ENCODE measurements at places on chromosomes 2 and 18.

DNA sequence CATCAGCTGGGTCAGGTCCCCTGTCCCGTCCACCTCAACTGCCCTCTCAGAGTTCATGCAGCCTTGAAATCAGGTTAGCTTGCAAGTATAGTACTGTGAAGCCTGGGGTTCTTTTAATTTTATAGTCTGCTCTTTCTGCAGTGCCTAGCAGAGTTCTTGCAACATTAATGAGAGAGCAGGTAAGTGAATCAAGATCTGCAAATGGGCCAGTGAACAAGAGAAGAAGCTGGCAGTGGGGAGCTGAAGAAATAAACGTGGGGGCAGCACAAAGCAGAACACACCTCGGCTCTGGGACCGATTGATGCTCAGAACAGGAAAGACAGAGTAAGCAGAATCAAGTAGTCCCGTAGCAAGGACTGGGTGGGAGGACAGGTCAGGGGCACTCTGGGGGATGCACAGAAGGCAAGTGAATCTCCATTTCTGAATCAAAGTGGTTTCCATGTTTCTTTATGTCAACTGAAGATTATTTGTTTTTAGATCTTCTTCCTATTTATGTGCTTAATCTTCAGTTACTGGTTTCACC is 675.5 kb downstream of the RNF144A start:
- DNase-seq: no peak

GRCh38 chr2:86413296-86414094 is 27.7 kb upstream of the KDM3A start:
- no peak for DNase-seq

DNA sequence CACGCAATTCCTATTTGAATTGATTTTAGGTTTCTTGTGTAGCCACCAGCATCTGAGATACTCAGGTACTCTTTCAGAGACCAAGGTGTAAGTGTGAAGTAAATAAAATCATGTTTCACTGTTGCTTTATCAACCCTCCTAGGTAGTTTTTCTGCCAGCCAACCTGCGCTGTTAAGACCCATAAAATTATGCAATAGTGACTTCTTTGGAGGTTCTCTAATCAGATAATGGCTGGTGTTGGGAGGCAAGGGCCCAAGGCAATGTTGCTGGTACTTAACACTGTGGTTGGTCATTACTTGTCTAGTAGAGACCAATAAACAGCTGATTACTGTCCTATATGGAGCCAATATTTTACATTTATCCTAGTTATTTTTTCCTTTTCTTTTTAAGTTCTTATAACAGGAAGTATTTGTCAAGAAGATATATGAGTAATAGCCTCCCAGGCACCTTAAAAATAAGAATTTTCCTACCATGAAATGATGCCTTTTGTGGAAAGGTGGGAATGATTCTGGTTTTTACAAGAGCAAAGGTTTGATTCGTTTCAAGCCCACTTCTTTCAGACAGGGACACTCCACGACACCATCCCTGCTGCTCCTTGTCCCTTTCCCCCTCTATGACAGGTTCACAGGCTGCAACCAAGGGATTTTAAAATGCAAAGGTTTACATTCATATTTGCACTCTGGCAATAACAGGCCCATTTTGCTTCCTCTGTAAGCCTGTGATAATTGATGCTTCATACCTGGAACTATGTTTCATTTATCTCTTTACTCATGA is 259.3 kb downstream of the MEIS1 start:
- no peak for DNase-seq

DNA sequence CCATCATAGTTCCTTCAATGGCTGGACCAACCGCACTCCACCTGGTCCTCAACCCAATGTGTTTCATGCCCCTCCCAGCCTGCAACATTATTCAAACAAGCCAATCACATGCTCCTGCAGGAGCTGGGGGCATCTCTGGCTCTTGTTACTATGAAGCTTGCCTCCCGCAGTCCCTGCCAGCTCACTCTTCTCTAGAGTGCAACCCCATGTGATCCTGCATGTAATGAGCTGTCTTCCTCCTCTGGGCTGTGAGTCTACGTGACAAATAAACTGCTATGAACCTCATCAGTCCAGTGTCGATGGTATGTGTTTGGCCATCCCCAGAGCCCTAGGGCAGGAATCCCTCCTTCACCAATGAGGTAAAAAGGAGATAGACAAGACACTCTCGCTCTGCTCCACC is 15.8 kb upstream of the BOD1L2 start:
- no peak for DNase-seq

- no peak for DNase-seq
Observed at GRCh38 chr2:74915743-74916142, 42.7 kb upstream of the POLE4 start.

DNA sequence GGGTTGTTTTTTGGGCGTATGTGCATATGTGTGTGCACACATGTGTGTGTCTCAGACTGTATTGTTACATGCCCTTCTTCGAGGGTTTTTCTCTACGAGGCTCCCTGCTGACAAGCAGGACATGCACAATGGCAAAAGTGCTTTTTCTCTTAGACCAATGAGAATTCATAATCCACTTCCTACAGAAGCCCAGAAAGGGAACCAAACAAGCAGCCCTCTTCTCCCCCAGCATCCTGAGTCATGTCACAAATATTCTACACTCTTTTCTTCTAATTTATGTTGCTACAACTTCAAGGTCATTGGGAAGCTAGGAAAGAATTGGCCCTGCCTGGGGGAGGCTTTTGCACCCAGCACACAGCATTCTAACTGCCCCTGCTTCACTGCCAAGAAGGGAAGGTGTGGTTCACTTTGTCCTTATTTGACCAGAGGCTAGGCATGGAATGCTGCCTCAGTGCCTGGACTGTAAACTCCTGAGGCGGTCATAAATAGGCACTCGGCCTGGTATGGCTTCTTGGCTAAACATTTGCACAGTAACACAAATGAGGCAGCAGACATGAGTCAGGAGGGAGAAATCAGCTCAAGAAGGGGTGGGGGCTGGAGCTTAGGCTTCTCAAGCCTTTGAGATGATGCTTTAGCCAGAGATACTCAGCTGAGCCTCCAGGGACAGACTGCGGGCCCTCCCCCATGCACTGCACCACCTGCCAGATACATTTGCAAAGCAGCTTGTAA is 92.7 kb upstream of the KLF7 start:
- peak; percentile 25 for DNase-seq

DNA sequence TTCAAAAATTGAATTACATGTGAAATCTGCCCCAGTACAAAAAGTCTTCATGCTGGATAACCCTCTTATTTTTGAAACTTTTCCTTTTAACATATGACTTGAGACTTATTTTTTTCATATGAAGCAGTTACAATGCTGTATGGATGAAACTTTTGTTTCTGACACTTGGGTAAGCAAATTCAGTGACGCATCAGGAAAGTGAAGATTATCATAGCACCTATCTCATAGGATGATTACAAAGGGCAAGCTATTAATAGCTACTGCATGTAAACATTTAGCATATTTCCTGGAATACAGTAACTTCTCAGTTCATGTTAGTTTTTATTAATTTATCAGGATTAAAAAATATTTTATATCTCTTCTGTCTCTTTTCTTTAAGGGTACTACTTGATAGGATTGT is 1109.2 kb downstream of the LRP1B start:
- no peak for DNase-seq

Measured in left ventricle myocardium inferior (tissue), 1 donor.